ENCODE measurements at places on chromosomes 6 and 20.

GRCh38 chr6:133945158-133945557, 7.9 kb upstream of the TBPL1 start:
- DNase-seq: no peak

- DNase-seq: no peak
Observed at GRCh38 chr6:137912813-137913212, 45.8 kb downstream of the TNFAIP3 start.

GRCh38 chr6:25959890-25960536, 2.6 kb upstream of the TRIM38 start:
- DNase-seq: no peak

DNA sequence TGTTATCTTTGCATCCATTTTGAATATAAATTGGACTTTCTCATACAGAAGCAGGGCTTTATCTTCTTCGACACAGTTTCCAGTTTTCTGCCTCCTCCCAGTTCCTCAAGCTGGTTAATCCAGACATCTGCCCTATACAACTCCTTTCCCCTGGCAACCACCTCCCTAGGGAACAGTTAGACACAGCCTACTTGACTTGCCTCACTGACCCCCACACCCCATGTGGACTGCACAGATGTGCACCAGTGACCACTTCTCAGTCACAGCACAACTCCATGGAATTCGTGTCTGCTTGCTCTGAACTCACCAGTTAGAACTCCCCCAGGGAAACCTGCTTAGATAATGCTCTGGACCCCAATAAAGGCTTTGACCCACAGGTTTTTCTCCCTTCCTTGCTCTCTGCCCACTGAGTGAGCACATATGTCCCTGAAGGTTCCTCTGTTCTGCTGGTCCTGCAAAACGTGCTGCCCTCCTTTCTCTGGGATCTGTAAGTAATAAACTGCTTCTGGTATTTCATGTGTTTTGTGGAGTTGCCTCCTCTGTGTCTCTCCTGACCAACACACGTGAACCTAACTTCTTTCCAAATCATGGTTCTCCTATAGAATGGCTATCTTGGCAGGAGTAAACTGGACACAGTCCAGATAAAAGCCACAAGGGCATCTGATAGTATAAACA, 351.2 kb downstream of the CD83 start:
- no peak for DNase-seq

DNA sequence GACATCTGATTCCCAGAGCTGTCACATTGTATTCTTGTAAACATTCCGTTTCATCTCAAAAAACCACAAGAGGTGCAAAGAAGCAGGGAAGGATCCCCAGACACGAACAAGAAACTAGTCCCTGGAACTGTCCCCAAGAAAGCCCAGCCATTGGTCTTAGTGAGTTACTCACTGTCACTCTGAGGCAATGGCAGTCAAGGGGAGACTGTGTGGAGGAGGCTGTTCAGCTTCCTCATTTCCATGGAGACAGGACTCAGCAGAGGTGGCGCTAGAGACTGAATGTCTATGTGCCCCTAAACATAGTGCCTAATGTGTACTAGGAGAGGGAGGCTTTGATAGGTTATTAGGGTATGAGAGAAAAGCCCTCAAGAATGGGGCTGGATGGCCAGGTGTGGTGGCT, 11.1 kb downstream of the ULBP1 start:
- DNase-seq: no peak

DNA sequence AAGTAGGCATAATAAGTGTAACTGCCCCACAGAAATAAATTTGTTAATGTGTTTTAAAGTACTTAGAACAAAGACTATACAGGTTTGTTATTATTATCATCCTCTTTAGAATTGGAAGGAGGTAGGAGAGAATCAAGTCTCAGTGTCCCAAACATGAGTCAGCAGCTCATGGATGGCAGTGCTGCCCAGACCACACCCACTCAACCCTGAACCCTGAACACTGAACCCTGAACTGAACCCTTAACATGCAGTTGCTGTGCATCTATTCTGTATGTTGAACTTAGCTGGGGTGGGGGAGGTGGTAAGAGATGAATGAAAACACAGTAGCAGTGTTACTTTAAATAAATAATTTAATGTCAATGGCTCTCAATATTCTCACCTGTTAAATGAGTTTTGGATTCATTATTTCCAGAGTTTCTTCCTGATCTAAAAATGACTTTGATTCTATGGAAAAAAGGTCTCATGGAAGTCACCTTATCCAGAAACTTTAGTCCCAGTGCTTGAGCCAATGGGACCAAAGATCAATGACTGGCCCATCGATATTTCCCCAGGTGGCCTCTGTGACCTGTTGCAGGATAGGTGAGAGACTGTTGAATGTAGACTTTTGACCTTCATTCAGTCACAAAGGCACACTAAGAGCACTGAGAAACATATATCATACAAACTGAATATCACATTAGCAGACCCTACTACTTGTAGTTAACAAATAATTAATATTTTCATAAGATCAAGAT, 3.1 kb upstream of the ANKRD66 start:
- DNase-seq: no peak
